ENCODE measurements at places on chromosomes 13 and 19.

- no peak for DNase-seq
Observed at GRCh38 chr13:98236197-98236596, 59.1 kb upstream of the RNF113B start.

GRCh38 chr13:84455143-84455905, 573.0 kb upstream of the SLITRK1 start:
- no peak for DNase-seq

DNA sequence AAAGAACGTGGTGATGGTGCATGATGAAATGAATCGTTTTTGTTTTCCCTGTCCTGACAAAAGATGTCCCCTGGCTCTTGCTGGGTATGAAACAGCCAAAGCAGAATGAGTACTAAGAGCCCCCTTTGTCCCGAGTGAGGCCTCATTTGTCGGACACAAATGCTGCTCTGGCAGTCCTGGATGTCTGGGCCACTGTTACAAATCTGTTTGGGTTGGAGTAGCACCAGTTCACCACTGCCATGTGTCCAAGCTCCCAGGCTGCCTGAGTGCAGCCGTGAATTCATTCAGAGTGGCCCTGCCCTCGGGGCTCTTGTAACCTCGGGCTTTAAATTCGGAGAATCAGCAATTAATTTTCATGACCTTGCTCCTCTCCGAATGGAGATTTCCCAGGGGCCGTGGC, 182.4 kb downstream of the NUFIP1 start:
- DNase-seq, result no peak

DNA sequence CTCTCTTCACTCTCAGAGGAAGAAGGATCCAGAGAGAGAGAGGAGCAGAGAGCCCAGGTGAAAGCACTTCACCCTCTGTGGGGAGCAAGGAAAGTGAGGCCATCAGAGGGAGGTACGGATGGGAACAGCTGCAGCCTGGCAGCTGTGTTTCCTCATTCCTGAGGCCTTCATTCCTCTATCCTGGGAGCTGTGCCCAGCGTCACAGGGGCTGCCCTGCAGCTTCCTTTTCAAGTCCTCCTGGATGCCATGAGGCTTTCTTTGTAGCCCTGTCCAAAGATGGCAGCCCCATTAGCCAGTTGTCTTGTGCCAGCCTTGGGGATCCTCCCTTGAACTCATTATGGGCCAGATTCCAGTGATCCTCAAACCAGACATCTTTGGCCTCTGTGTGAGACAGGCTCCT, 76.8 kb upstream of the PCDH8 start:
- DNase-seq, result no peak

DNA sequence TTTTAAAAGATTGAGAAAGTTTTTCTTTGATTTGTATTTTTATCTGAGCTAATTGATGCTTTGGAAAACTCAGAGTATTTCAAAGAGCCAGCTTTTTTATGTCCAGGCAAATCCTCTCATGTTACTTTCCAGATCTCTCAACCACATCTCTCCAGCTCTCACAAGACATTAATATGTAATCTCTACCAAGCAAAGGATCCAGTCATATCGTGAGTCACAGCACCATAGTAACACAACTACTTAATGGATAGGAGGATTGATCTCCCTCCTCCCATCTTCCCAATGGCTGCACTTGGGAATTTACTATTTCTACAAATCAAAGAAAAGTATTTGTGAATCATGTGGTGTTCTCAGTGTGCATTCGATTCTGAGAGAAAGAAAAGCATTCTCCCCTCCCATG, 63.3 kb downstream of the POU4F1 start:
- no peak for DNase-seq

- DNase-seq, result no peak
Observed at GRCh38 chr19:14616407-14616806, 33.5 kb downstream of the CLEC17A start.

- peak; percentile 54 for DNase-seq
Observed at GRCh38 chr19:372306-372890, 27.8 kb upstream of the MIER2 start.

DNA sequence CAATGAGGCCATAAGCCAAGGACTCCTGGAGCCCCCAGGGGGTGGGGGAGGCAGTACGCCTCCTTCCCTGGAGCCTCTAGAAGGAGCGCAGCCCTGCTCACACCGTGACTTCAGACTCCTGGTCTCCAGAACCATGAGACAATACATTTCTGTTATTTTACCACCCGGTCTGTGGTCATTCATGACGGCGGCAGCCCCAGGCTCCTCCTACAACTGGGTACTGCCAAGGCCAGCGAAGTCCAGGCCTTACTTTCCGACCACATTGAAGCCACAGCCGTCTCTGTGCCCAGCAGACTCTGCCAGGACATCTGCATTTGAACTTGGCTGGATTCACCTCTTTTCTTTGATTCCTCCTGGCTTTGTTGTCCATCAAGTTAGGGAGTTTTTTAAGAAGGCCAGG, 10.5 kb downstream of the GNG7 start:
- DNase-seq, result no peak

DNA sequence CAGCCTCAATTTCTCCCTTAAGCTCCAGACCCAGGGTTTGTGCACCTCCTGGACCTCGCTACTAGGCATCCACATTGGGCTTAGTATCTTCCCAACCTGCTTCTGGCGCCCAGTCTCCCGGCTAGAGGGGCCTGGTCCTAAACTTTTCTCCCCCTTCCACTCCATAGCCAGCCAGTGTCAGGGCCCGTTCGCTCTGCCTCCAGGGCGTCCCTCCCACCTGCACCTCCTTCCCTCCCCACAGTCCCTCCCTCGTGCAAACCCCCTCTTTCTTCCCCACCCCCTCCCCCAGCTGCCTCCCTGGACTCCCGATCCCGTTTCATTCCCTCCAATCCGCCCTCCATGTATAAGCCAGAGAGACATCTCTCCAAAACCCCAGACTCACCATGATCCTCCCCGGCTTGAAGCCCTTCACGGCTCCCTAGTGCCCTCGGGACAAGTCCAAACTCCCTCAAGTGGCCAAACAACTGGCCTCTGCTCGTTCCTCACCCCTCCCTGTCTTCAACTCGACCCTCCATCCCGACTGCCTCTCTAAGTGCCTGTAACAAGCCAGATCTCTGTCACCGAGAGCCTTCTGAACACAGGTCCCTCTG, 997 bp upstream of the SAMD4B start:
- no peak for DNase-seq

- DNase-seq, result no peak
Observed at GRCh38 chr19:29576761-29577648, 29.1 kb upstream of the POP4 start.

GRCh38 chr19:6533746-6534418, 3.1 kb downstream of the TNFSF9 start:
- DNase-seq, result no peak

GRCh38 chr13:84571264-84571663, 689.0 kb upstream of the SLITRK1 start:
- DNase-seq, result no peak

- DNase-seq, result no peak
Observed at GRCh38 chr19:8333767-8334457, 9.2 kb downstream of the KANK3 start.

GRCh38 chr13:105928901-105929300, 606.6 kb downstream of the EFNB2 start:
- no peak for DNase-seq

- no peak for DNase-seq
Observed at GRCh38 chr13:38914070-38914469, 76.6 kb downstream of the STOML3 start.

GRCh38 chr13:36920616-36921185, 663 bp upstream of the SMAD9 start:
- no peak for DNase-seq

DNA sequence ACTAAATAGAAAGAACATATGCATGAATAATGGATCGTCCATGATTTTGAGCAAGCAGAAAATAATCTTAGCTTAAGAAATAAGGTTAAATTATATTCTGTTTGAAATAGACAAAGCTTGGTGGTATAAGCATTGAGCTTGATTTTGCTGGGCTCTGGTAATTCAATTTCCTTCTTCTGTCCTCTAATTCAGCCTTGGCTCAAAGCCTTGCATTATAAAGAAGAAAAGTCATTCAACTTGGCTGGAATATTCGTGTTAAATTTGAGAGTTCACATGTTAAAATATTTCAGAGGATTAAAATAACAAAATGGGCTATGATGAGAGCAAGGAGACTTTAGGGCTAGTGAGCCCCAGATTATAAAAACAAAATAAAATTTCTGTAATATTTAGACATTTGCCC, 415.4 kb upstream of the PCDH20 start:
- DNase-seq, result no peak

DNA sequence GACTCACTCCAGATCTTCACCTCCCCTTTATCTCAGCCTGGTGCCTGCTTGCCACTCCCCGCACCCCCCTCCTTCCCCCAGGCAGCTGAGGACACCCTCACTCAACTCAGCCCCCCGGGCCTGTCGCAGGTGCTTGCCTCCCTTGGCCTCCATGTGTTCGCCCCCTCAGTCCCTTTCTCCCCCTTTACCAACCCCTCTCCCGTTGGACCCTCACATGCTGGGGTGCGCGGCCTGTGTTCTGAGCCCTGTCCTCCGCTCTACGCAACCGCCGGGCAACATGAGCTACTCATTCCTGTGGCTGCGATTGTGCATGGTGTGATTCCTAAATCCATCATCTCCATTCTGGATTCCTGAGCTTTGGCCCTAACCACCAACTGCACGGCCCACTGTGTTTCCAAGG, 5.1 kb downstream of the CHERP start:
- DNase-seq, result no peak

- DNase-seq, result no peak
Observed at GRCh38 chr19:7509625-7510024, 6.3 kb upstream of the ZNF358 start.

DNA sequence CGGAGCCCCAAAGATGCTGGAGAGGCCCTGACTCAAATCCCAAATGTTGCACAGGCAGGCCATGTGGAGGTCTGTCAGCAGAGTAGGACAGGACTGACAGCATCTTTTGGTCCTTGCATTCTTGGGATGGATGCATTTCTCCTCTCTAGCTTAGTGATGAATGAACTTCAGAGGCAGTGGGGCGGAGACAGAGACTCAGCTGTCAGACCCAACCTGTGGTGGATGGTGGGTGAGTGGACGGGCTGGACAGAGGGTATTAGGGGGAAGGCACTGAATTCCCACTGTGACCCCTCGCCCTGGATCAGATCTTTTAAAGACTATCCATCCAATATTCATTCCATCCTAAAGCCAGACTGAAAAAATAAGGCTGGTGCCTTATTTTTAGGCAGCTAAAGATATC, 39.3 kb upstream of the GJB6 start:
- no peak for DNase-seq

- no peak for DNase-seq
Observed at GRCh38 chr19:10006335-10006708, 4.0 kb downstream of the COL5A3 start.
